ENCODE measurements at places on chromosomes 11 and 22.

DNA sequence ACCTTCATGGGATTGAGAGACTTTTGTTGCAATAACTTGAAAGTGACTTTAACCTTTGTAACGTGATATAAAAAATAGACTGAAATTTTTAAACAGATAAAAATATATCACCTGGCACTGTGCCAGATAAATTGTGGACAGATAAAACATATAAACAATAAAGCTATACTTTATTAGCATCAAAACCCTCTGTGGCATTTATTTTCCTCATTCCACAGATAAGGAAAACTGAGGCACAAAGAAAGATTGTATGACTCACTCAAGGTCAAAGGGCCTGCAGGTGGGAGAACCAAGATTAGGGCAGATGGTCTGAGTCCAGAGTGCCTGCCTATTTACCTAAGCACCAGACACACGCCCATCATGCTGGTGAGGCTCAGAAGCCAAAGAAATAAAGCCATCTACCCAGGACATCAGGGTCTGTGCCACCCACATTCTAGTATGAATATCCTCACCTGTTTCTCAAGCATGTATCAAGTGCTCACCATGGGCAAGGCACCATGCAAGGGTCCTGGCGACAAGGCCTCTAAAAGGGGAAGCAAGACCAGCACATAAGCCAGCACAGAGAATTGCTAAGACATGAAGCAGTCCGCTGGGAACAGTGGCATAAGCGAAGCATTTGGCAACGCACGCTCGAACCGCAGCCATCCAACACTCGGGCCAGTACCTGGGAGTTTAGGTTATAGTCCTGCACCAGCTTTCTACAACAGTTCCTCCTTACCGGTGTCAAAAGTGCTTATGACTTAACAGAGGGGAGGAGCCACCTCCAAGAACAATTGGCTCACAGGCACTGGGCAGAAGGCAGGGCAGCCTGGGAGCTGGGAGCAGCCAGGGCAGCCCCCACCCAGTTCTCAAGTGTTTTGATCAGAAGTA is 17.6 kb downstream of the MYH9 start:
- no peak for DNase-seq

DNA sequence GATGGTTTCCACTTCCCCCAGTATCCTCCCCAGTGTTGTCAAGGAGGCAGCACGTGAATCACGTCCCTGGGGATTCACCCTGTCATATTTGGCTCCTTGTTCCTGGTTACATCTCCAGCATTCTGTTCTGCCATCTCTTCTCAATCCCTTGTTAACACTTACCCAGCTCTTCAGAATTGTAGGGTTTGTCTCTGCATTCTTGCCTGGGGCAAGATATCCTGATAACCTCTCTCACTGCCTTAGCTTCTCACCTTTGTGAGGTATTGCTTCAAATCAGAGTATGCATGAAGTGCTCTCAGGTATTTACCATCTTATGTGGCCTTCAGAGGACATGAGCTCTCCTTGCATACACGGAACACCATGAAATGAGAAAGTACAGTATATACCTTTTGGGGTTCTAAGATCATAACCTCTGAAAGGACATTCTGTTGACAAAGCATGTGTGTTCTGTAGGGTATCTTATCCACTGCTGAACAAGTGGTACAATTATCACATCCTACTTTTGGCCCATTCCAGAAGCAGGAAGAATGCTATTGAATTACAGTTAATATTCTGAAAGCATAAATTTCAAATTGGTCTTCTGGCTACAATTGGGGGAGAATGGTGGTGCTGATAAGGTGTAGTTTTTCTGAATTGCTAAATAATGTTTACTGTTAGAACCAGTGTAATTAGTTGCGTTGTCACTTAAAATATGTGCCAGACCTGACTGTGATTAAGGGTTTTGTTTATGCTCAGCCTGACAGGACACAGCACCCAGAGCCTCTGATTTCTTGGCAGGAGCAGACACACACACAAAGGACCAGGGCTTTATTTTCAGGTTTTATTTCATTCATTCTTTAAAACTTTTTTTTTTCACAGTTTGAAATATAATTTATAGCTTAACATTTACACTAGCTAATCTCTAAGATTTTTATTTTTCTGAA is 32.7 kb downstream of the VSTM5 start:
- DNase-seq, result no peak

DNA sequence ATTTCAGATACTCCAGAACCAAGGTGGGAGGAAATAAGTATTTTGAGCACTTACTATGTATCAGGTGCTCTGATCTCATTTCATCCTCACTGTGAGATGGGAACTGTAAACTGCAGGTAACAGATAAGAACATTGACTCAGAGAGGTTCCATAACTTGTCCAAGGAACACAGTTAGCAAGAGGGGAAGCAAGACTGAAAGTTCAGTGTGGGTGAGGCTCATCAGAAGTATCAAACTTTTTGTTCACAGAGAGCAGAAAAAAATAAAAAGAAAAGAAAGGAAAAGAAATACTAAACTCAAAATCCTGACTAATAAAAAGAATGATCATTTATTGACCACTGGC is 37.1 kb downstream of the RAB30 start:
- no peak for DNase-seq

DNA sequence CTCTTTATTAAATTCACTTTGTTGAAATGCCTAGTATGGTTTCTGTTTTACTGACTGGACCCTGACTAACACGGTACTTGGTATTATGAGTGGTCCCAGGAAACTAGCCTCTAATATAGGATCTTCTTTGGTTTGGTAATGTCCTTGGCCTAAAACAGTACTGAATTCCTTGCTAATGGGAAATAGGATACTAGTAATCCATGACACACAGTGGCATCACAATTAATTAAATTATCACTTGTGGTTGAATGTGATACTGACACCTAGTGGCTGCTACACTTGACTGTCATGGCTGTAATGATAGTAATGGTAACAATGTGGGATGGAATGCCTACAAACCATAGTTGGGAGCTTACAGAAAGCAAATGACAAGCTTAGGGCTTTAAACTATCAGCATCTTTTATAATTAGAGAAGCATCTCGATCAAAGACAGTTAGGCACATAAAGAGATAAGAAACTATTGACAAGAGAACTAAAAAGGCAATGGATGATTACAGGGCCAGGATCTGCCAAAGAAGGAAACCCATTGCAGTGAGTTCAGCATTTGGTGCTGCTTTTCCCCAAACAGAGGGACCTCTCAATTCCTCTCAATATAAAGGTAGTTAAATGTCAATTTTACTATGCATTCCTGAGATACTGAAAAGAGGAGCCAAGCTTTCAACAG is 8.6 kb downstream of the DNHD1 start:
- peak; percentile 72 for DNase-seq

GRCh38 chr11:45423475-45424120 is 137.5 kb upstream of the SYT13 start:
- DNase-seq, result no peak

DNA sequence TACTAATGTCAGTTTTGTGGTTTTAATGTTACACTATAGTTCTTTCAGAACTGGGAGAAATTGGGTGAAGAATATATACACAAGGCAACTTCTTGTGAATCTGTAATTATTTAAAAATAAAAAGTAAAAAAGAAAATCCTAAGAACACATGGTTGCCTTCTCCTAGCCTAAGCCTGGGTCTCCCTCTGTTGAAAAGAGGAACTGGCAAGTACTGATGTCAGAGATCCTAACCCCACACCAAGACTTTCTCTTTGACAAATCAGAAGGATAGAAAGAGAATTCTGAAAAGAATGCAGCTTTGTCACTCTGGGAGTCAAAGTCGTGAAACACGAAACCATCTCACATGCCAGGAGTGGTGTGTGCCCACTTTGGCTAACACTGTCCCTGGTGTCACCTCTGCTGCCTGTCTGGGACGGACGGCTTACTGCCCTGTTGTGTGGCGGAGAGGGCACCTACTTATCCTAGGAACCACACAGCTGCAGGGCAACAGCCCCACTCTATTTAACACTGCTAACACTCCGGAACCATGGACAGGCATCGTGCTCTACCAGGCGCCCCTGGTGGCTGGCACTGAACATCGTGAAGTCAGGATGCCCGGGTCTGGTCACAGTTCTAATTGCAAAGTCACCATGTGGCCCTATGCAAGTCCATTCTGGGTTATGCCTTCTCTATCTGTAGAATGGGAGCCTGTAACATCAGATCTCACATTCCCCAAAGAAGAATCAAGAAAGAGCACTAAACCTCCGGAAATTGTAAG is 108.7 kb upstream of the CD82 start:
- DNase-seq, result no peak
